ENCODE measurements at places on chromosomes 12 and 14. TPM values are rescaled to one million over a fixed set of nuclear protein-coding genes. Genes with fewer than 3 reads are reported as not detected.

The TPH2 gene
- not detected for total RNA-seq

The TAS2R13 gene
- total RNA-seq, result 0.39 TPM

GRCh38 chr14:95944462-95944861 lies 67.8 kb downstream of the TUNAR start:
- DNase-seq, result no peak

DNA sequence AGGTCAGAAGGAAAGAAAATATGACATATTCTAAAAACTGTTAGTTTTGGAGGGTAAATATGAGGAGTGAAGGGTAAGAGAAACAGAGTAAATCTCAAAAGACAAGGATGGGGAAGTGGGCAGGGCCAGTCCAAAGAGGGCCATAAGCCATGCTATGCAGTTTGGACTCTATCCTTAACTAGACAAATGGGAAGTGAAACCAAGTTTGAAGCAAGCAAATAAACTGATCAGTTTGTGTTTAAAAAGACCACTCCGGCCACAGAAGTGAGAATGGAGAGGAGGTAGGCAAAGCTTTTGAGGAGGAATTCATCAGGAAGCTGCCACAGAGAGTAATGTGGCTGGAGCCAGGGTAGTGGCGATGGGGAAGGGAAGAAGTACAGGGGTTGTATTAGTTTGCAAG lies 37.5 kb upstream of the DAAM1 start:
- DNase-seq, result no peak

DNA sequence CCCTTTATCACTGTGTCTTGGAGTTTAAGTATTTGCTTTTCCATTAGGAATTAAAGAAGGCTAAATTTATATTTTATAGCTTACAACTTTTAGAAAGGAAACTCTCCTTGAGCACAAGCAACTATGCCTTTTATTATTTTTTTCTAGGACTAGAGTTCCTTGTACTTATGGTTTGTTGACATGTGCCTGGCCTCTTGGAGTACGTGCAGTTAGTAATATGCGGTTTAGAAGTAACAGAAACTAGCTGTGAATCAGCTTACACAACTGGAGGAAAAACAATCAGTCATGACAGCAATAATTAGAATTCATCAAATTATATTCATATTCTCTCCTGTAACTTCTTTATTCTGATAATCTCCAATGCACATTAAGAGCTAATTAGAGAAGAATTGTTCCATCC lies 428.7 kb downstream of the AEBP2 start:
- no peak for DNase-seq

GRCh38 chr12:107355612-107356011 lies 262.3 kb upstream of the CRY1 start:
- DNase-seq, result no peak

Measured in Panc1 (cell line).